ENCODE measurements at places on chromosomes 12 and 14. TPM values are rescaled to one million over a fixed set of nuclear protein-coding genes. Genes with fewer than 3 reads are reported as not detected.

DNA sequence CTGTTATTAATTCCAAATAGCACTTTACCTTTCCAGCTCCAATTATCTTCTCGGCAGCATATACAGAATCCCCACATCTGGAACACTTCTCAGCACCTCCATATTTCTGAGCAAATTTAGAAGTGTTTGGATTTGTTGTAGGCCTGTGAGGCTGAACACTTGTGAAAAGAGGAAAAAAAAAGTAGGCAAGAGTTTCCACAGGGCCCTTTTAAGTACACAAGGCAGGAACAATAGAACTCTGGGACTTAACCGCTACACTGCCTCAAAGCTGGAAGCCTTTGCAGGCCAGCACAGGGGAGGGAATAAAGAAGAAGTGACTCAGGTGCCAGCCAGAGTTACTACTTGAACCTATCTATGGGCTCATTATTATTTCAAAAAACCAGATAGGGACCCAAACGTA is 18.6 kb downstream of the CSRP2 start:
- DNase-seq = no peak

- peak; percentile 49 for DNase-seq
Measured at GRCh38 chr12:124673801-124674617, 106.6 kb upstream of the NCOR2 start.

The CFAP73 gene
- polyA plus RNA-seq = 0.10 TPM

DNA sequence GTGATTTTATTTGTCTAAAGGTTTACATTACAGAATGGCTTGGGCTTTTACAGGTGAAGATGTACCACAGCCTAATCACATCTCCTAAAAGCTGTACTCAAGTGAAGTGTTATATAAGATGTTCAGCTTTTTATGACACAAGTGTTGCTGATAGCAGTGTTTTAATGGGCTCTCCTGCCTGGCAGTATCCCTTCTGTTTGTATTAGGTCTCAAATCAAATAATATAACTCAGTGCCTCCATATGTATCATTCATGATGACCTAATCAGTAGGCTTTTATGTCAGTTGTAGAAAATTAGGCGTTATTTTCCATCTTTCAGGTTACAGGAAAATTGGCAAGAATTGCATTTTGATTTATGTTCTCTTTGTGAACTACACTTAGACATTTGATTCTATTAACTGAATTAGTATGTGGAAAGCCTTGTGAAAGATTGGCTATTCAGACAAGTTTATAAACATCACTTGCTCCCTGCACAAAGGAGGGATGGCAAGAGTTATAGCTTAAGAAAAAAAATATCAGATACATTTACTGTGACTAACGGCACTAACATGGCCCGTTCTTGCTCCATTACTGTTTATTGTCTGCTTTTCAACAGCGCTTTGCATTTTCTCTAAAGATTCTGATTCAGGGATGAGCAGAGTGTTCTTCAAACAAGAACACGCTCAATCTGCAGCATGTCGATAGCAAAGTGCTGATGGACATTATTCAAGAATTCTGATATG is 143.7 kb upstream of the DIO2 start:
- no peak for DNase-seq

DNA sequence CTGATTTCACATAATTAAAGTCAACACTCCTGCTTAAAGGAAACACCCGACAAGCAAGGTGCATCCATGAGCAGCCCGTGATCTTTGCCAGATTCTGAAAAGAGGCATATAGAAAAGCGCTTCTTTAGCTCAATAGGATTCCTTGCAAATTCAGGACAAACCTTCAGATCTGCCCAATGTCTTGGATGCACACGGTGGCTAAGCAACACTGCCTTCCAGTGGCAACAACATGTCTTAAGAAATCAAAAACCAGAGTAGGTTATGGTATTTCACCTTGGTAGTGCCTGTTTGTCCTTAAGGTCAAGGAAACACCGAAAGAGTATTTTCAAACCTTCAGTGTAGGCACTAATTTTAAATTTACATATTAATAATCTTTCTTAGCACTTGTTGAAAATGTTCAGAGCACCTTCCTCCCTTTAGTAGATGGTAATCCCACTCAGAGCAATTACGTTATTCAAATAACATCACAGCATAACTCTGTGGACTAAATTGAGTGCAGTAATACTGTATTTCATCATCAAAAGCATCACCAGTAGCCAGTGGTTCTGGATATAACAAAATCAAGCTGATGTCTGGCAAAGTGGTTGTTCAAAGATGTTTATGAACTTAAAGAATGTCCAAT is 58.0 kb upstream of the CDKN3 start:
- DNase-seq = no peak

DNA sequence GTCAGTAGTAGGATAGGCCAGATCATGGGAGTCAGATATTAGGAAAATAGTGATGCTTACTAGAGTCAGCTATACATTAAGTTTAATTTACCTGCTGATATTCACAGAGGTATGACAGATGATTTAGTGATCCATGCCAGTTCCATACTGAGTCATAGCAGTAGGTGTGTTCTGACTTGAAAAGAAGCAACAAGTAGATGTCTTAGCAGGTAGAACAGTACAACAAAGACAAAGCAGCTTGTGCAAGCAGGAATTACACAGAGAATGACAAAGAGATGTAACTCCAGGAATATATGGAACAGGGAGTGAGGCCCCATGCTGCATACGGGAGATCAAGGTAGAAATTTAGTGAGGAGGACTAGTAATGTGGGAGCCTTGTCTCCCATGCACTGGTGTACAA is 556.9 kb downstream of the SLC16A7 start:
- DNase-seq = no peak

The FAIM2 gene
- polyA plus RNA-seq = 0.05 TPM

- DNase-seq = no peak
Measured at GRCh38 chr14:24238123-24238522, 4.3 kb downstream of the TINF2 start.

DNA sequence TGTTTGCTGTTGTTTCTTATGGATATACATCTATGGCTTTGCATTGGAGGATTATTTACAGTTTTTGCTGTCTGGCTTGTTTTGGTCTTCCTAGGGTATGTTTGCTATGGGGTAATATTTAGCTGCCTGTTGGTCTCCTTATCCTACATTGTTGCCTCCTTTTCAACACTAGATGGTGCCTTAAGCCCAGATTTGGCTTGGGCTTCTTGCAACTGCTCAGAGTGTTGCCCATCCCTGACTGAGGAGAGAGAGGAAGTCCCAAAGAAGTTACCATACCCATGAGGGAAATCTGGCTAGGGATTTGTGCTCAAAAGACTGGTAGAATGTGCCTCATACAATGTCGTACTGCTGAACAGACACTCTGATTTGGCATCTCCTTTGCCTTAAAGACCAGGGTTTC is 94.6 kb upstream of the MUCL1 start:
- no peak for DNase-seq

DNA sequence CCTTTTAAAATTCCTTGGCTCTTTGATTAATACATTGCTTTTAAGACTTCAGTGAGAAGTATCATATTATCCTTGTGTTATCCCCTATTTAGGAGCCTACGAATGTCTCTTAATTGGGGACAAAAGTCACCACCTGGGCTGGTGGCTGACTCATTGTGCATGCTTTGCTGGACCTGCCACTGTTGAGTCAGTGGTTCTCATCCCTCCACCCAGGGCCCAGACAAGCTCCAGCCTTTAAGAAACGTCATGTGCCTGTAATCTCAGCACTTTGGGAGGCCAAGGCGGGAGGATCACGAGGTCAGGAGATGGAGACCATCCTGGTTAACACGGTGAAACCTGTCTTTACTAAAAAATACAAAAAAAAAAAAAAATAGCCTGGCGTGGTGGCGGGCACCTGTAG is 57.9 kb downstream of the OTX2 start:
- DNase-seq = no peak

The CATSPERB gene
- polyA plus RNA-seq = 1.1 TPM

The SLCO1C1 gene
- not detected for polyA plus RNA-seq

GRCh38 chr12:105413911-105414487 is 83.5 kb downstream of the C12orf75 start:
- no peak for DNase-seq

DNA sequence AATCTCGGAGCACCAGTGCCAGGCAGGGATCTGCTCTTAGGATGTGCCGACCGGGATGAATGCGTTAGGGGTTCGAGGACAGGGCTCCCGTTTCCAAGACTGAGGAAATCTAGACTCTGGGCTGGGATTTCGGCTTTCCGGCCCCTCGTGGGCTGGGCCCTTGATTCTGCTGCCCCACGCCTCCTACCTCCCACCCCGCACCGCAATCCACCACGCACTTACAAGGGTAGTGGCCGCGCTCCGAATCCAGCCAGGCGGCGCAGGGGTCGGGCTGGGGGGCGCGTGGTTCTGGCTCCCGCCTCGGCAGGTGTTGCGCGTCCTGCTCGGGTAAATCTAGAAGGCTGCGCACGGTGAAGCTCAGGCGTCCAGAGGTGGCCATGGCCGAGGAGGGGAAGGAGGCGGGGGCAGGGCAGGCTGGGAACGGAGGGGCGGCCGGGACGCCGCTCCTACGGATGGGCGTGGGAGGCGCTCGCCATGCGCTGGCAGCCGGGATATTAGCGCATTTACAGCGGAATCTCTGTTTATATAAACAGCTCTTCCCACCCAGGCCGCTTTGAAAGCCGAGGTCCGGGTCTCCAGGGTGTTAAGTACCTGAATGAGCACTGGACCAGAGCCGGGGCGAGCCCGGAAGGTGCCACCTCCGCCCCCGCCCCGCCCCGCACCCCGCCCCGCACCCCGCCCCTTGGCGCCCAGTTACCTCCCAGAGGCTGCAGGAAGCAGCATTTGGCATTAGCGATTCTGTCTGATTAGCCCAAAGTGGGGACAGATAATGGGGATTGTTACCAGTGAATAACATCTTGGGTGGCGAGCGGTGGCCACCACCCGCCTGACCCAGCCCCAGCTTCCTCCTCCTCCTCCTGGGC is at the start of gene NKX2-8:
Gene NKX2-8 (minus strand): TSS at position 604 of the 863 bp plus-strand sequence. CDS start 225 bp downstream, at position 379.
- DNase-seq = no peak

The FOXG1 gene
- not detected for polyA plus RNA-seq

GRCh38 chr14:35133542-35134328 is 11.4 kb downstream of the PRORP start:
- DNase-seq = no peak

DNA sequence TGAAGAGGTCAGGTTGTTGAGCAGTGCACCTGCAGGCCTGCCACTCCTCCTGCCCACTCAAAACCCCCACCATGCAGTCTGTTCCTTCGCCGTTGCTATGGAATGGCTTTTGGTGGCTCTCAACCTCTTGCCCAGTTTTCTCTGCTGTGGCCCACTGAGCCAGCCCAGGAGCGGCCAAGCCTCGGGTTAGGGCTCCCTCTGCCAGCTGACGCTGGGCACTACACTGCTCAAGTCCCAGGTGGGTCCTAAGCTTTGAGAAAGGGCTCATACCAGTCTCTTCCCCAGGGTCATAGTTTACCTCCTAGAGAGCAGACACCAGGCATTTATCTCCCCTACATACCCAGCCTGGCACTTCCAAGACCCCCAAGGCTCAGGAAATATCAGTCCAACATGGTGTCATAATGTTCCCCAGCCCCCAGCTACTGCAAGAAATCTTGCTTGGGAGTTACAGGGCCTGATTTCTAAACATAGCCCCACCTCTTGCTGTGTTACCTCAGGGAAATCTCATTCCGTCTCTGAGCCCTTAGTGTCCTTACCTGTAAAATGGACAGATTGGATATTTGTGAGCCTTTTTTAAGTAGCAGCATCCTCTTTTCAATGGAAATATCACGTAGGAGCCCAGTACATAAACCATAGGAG is 59.4 kb downstream of the TSPAN11 start:
- no peak for DNase-seq

DNA sequence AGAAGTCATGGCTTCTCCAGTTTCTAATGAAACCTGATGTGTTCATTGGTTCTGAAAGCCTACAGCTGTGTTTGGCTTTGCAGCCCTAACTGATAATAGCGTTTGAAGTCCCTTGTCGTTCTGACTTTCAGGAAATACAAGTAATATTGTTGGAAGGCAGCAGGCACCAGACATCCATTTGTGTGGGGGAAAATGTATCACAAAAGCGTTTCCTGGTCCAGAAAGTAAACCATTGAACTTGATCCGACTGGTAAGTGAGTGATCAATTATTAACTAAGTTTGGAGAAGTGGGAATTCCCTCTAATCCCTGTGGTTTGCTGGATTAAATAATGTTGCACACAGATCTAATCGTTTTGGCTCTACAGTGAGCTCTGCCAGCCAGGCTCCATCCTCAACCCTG is 77.3 kb upstream of the LTA4H start:
- DNase-seq = no peak

- DNase-seq = no peak
Measured at GRCh38 chr12:89179983-89180382, 172.3 kb downstream of the DUSP6 start.

DNA sequence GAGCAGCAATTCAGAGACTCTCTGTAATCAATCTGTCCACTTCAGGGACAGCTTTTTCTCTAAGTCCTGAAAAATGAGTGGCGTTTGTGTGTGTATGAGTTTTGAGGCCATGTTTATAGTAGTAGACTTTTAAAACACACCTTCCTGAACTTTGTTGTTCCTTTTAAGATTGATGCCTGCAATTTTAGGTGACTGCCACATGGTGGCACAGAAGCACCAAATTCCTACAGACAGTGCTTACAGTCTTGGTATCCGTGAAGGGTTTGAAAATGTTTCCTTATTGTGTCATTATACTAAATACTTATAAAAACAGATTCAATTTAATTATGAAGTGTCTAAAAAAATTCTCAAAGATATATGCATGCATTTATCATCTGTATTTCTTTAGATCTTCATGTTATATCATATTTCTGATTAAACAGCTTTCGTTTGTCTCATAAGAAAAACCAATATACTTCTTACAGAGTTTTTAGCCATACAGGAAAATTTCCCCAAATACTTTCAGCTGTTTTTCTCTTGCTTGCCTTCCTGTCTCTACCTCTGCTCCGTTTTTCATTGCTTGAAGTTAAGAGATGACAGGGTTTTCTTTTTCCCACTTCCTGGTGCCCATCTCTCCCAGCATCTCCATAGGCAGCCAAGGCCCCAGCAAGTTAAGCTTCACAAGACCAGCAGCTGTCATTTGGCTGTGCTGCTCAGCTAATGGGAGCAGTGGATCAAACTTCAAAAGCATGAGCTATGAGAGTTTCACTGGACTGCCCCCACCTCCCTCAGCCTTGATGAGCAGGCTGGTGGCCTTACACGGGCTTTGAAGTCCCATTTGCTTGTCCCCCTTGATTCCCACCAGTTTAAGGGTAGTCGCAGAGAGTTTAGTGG is 259.6 kb downstream of the AKAP6 start:
- no peak for DNase-seq

The FLVCR2 gene
- polyA plus RNA-seq = 0.38 TPM

The CNTN1 gene
- polyA plus RNA-seq = 1.0 TPM

DNA sequence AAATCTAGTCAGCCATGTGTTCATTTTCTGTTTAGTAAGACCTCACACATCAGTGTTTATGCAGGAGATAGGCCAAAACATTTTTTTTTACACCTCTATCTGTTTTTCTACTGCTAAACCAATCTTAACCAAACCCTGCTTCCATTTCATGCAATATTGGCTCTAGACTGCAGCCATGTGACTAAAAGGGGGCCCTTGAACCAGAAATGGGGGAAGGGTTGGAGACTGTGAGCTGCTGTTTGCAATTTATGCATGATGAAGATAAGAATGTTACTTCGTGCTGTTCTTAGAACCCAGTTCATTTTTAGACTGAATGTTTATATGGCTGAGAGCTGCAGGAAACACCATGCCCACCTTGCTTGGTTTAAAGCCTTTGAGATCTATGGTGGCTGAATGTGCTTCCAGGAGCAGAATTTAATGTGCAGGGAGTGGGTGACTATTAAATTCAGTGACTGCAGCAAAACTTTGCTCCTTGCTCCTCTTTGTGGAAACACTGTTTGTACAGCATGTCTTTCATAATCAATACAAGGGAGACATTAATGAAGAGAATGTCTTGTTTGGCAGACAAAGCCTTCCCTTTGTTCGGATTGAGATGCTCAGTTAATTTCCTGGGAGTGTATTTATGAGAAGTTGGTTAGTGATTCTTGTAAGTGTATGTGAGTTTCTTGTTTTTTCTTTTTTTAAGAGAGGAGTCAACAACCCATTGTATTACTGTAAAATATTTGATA is 53.6 kb downstream of the CHST11 start:
- no peak for DNase-seq

All from aorta (tissue), 5 donors.